ENCODE measurements at places on chromosomes 5 and 9. TPM values are rescaled to one million over a fixed set of nuclear protein-coding genes. Genes with fewer than 3 reads are reported as not detected.

Gene QRFP
- total RNA-seq = not detected

Gene SNAPC4
- 6.7 TPM for total RNA-seq

Gene EFNA5
- not detected for total RNA-seq

Gene IGFBPL1
- not detected for total RNA-seq

Gene CACNA1B
- total RNA-seq = not detected

Data from CD8-positive, alpha-beta T cell (primary cell).